Hematopoietic multipotent progenitor cell (in vitro differentiated cells): ENCODE measurements at places on chromosomes 16 and 17. TPM values are rescaled to one million over a fixed set of nuclear protein-coding genes. Genes with fewer than 3 reads are reported as not detected.

DNA sequence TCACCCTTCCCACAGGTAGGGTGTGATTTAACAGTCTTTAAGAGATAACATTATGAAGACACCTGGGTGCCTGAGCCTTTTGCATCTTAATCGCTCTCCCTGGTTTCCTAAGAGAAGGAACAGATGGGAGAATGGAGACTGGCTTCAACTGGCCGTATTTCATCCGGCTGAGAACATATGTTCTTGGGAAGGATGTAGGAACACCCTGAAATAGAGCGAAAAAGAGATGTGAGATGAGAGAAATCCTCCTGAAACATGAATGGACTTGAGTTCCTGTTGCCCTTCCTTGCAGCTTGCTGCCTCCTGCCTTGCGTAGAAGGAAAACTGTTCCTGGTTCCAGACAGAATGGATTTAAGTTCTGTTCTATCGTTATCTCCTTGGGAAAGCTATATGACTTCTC is 385.4 kb upstream of the RBFOX1 start:
- no peak for DNase-seq

GRCh38 chr17:67136191-67137025 is 92.1 kb downstream of the CACNG1 start:
- DNase-seq: no peak

GLTPD2 gene
- total RNA-seq: not detected

GRCh38 chr16:56221995-56222394 is 30.7 kb downstream of the GNAO1 start:
- DNase-seq: no peak

DNA sequence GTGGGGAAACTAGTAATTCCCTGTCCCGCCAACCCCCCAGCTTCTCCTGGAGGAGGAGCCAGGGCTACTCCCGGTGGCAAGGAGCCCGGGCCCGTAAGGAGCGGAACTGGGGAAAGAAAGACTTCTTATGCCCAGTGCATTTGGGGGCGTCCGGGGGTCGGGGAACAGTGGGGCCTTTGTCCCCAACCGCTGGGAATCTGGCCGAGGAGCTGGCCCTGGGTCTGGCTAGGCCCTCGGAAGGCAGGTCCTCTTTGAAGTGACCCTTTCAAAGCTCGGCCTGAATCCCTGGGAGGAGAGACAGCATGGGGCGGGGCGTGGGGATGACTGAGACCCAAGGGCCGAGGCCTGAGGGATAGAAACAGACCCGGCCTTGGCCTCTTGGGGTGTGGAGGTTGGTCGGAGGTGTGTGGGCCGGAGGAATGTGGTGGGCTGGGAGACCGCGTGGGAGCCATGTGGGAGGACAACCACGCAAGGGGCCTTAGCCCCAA is 6.0 kb downstream of the ARHGAP23 start:
- no peak for DNase-seq

DNA sequence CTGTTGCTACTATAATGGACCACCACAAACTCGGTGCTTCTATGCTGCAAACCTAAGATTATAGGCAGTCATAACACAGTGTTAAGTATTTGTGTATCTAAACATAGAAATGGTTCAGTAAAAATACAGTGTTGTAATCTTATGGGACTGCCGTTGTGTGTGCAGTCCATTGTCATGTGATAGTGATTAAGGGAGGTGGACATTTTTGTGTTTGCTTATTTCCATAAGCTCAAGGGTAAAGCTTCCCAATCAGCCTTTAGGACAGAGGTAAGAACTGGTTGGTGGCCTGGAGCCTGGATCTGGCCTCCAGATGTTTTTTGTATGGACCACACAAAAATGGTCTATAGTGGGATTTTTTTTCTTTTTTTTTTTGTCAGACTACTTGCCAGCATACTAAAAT is 29.9 kb downstream of the WWOX start:
- DNase-seq: no peak

DNA sequence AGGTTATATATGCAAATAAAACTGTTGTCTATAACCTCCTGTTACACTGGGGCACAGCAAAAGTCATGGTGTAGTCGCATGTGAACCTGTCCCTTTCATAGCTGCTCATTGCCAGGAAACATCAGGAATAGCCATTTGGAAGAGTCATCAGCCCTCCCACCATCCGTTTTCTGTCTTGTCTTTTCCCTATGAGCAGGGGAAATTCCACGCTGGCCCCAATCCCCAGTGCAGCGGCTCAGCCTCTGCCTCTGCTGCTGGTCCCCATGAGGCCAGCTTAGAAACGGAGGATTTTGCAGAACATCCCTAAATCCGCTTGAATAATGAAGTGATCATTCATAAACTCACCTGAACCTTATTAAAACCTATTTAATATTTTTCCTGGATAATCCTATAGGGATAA is 10.5 kb downstream of the MAPT start:
- no peak for DNase-seq

DNA sequence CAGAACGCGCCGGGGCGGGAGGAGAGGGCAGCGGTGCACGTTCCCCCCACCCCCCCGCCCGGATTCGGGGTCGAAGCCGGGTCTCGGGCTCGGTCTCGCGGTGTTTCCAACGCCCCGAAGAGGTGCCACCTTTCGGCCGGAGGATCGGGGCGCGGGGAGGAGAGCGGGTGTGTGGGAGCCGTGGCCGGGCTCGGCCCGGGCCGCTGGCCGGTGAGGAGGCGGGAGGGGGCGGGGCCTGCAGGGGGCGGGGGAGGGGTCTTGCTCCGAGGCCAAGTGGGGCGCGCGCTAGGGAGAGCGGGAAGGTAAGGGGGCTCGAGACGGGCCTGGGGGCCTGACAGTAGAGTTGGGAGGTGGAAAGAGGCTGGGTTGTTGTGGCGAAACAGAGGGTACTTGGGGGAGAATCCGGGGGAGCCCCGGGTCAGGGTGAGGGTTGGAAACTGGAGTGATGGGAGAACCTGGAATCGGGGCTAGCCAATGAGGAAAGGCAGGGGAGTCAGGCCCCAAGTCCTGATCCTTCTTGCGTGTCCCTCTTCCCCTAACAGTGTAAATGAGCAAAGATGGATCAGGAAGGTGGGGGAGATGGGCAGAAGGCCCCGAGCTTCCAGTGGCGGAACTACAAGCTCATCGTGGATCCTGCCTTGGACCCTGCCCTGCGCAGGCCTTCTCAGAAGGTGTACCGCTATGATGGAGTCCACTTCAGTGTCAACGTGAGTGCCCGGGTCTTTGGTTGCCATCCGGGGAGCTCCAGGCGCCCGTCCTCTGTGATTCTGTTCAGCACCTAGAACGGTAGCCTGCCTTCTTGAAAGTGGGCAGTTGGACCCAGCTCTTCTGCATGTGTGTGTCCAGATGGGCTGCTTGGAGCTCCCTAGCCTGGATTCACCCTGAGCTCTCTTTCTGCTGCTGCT is 873 bp downstream of the SETD1A start:
- no peak for DNase-seq

CD19 gene
- total RNA-seq: 1.6 TPM

DNA sequence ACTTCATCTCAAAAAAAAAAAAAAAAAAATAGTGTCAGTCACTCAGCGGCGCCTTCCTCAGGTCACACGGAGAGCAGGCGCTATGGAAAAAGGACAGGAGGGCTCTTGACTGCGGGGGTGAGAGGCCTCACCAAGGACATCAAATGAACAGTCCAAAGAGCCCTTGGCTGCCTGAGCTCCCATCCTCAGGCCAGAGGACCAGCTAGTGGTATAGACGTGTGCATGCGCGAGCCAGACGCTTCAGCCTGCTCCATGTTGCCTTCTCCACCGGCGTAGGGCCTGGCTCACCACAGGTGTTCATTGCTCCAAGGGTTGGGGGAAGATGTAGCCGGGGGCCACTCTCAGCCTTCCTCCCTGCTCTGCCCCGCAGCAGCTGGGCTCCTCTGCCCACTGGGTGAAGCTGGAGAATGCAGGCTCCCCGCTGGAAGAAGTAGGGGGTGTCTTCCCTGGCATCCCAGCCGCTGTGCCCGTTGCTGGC is 65.8 kb upstream of the PLCG2 start:
- no peak for DNase-seq

GRCh38 chr17:78999947-79000395 is 9.6 kb downstream of the CANT1 start:
- no peak for DNase-seq

VWA3A gene
- total RNA-seq: not detected

- no peak for DNase-seq
Measured at GRCh38 chr16:84737192-84738011, 37.6 kb downstream of the USP10 start.

C17orf67 gene
- 2.4 TPM for total RNA-seq
